ENCODE measurements at places on chromosomes 1 and 21.

GRCh38 chr21:27648560-27648959 is 681.7 kb upstream of the ADAMTS5 start:
- DNase-seq = no peak

DNA sequence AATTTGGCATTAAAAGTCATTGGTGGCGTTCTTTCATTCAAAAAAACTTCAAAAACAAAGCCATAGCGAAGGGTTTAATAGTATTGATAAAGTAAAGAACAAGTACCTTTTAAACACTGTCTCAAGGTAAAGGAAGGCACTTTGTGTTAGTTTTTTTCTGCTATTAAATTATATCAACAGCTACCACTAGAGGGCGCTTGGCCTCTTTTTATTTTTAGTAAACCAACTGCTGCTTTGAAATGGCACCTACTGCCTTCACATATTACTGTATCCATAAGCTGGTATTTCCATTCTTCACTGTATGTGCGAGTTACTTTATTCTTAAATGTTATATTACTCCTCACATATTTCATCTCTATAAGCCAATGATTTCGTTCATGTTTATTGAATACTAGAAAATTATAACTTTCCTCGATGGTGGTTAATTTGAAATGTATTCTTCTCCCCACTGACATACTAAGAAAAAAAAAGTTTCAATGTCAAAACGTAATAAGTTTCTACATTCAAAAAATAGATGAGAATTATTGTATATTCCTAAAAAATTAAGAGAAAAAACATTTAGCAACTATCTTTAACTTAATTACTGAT is 125.7 kb upstream of the CXADR start:
- DNase-seq = peak; percentile 54

DNA sequence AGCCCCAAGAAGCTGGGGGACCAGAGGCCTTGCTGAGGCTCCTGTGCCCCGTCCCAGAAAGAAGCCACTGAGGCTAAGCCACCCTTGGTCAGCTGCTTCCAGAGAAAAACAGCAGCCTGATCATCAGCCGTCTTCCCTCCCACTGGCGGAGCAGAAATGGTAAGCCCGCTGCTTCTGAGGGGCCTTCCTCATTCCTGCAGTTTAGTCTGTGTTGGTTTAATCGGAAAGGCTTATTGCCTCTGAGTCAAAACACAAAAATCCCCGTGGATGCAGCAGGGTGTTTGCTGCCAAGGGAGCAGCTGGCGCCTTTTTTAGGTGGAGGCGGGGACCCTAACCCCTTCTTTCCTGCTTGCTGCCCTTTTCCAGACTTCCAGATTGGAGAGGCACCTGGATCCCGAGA is 33.9 kb downstream of the SPSB1 start:
- peak; percentile 70 for DNase-seq

DNA sequence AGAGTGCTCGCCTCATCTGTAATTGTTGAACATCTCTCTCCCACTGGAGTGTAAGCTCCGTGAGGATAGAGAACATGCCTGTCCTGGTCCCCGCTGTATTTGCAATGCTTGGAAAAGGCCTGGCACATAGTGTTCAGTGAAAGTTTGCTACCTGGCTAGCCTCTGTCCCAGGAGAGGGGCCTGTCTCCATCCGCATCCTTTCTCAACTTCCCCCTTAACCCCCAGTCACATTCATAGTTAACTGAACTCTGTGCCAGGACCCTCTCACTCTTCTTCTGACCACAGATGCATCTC is 15.2 kb downstream of the SPOCD1 start:
- no peak for DNase-seq

DNA sequence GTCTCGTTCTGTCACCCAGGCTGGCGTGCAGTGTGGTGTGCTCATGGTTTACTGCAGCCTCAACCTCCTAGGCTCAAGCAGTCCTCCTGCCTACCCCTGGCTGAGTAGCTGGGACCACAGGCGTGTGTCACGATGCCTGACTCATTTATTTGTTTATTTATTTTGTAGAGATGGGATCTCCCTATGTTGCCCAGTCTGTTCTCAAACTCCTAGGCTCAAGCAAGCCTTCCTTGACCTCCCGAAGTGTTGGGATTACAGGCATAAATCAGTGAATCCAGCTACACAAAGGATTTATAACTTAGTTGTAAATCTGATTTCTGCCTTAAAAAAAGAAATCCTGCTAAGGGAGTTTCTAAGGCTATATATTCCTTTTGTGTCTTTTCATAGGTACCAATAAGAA is 30.5 kb upstream of the ZNF496 start:
- no peak for DNase-seq

All from D341Med (cell line).